HCT116 (cell line): ENCODE measurements at places on chromosomes 11 and 22.
A peak's percentile ranks its signal among the peaks of the same experiment; 100 is the strongest.

GRCh38 chr11:1330473-1330872 lies 21.0 kb upstream of the TOLLIP start:
- DNase-seq = no peak

GRCh38 chr22:36386900-36387708 lies 663 bp downstream of the MYH9 start:
- no peak for DNase-seq

- peak; percentile 41 for DNase-seq
These were observed 8.5 kb upstream of the CHRDL2 start for GRCh38 chr11:74739546-74740270.

- DNase-seq = peak; percentile 19
These were observed 44.1 kb downstream of the RSF1 start for GRCh38 chr11:77776455-77776854.

DNA sequence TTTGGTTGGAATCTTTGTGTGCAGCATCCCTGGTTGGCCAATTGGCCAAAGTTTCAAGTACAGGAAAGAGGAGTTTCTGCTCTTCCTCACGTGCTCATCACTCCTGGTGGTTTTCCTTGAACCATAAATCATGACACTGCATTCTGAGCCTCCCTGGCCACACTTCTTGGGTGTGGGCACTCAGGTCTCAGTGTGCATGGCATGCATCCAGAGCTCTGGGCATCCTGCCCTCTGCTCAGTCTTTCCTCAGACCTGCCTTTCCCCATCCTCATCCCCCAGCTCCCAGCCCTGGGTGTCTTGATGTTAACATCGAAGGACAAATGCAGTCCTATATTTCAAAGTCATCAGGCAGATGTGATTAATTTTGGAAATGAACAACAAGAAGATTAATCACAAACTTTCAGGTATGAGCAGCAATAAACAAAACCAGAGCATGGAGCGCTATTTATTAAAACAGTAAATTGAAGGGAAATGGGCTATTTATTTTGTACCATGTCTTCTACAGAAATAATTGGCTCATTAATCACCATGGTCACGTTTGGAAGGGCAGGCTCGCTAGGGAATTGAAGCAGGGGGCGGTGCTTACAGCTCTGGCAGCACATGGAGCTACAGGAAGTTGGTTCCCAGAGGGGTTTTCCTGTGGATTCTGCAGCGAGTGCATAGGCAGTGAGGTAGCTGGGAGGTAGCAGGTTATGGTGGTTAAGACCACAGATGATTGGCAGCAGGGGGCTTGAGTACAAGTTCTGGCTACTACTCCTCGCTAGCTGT lies 89.6 kb downstream of the CSNK2A3 start:
- DNase-seq = no peak

- DNase-seq = no peak
These were observed 76.4 kb downstream of the GGTLC2 start for GRCh38 chr22:22720724-22721261.

DNA sequence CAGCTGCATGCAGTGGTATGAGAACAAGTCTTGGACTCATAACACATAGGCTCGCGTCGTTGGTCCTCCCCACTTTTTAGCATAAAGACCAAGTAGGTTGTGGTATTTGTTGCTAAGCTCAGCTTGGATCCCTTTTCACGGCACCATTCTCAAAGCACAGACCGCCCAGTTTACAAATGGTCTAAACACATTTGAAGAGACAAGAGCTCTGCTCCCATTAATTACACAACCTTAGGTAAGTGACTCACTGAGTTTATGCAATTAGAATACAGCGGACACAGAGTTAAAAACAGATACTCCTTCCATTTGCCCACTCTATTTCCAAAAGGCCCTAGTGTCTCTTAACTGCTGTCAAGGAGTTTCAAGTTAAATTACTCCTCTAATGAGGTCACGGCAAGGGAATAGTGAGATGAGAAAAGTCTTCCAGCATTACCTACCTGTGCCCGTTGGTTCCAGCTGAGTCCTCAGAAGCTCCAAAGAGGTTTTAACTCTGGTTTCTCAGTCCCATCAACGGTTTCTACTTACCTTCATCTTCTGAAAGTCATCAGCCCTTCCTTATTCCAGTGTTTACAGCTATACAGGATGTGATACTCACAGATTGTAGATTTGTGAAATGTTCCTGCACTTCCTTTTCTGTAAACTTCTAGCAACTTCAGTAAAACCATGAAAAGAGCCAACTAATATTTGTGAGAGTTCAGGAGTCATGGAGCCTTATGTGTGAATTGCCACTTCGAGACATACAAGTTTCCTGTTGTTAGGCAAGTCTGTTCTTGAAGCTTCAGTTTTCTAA lies at the start of gene MS4A6A:
TSS of gene MS4A6A (minus strand) at position 543 of the 790 bp plus-strand sequence. CDS start 1,356 bp downstream, outside the sequence.
- DNase-seq = no peak

DNA sequence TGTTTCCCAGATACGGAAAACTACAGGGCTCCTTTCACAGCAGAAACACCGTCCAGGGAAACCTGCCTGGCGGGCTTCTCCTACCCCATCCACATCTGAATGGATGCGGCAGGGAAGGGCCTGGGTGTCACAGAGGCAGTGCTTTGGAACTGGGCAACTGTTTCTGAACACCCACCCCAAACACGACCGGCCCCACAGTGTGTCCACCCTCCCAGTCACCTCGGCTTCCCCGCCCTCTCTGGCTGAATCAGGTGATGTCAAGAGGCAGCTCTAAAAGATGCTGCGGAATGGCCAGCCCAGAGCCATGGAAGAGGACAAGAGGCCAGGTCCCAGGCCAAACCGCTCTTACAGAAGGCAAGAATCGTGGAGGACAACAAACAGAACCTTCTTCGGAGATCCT lies 22.0 kb downstream of the IFT27 start:
- DNase-seq = no peak

DNA sequence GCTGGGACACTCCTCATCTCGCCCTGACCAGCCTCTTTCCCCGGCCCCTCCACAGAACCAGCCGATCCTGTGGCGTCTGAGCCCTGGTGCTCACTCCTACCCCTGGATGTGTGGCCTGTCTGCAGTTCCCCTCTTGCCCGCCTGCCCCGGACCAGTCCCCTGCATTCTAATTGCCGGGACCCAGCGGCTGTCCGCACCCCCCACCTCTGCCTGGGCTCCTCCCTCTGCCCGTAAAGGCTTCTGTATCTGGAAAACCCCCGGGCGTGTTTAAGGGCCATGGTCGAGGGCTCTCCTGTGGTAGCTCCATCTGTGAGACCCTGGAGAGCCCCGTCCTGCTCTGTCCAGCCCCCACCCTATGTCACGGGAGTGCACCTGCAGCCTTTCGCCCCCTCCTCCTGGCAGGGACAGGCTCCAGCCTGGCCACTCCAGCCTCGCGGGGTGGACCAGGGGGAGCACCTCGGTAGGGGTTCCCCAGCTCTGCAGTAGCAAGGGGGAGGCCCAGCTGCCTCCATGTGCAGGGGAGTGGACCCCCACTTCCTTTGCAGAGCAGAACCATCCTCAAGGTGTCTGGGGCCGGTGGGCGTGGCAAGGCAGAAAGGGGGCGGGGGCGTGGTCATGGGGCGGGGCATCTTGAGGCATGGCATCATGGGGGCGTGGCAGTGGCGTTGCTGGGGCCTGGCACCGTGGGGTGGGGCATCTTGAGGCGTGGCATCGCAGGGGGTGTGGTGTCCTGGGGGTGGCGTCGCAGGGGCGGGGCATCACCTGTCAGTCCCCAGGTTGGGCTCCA lies 430.4 kb downstream of the TBC1D22A start:
- DNase-seq = peak; percentile 75

DNA sequence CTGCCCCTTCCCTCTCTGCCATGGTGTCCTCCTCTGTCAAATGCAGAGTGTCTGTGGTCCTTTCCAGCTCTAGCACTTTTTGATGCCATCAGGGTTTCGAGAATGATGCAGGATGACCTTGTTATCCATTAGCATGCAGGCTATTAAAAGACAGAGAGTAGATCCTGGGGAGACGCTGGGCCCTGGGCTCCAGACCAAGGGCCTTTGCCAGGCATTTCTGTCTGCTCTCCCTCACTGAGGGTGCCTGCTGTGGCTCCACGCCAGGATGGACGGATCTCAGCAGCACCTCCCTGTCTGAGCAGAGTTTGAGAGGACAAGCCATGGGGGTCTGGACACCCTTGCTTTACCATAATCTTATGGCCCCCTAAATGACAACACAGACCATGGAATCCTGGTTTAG lies 110.8 kb upstream of the CD82 start:
- no peak for DNase-seq

DNA sequence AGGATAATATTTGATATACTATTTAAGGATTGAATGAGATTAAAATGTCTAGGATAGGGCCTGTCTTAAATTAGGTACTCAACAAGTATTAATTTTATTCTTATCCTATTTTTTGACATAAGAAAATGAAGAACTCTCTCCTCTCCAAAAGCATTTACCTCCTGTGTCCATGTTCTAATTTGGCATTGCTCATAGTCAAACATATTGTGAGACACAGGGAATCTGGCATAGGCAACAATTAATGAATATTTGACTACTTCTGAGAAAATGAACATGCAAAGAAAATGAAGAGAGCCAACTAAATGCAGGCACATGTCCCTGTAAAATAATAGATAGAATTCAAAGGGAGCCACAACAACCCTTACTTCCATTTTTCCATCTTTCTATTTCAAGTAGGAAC lies 198.5 kb upstream of the C11orf87 start:
- DNase-seq = no peak
